ENCODE measurements at places on chromosomes 4 and X.

DNA sequence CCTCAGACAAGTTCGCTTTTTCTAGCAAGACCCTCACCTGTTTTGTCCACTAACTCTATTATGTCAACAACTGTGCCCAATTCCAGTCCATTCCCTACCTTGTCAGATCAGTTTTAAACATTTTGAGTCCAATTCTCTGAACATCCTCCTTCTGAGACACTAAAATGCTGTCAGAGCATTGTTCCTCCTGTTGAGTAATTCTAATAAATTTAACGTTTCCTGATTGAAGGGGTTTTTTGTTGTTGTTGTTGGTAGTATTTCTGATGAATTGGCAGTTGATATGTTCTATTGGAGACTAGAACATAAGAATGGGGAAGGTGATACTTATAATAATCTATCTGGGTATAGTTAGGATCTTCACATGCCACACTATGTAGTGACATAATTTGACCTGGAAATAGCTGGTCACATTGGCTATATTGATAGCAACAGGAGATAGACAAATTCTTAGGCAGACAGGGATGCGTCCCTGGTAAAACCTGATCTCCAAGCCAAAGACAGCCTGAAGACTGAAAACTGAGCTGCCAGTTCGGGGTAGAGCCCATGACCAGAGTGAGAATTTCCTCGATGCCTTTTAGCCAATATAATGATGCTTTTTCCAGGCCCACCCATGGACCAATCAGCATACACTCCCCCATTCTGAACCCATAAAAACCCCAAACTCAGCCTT is 12.4 kb upstream of the CXCL2 start:
- no peak for DNase-seq

GRCh38 chrX:72029483-72030411 is 102.0 kb downstream of the RTL5 start:
- DNase-seq = peak; percentile 74

GRCh38 chr4:89765966-89766365 is 71.0 kb downstream of the SNCA start:
- no peak for DNase-seq

- no peak for DNase-seq
Observed at GRCh38 chr4:177159600-177159999, 150.1 kb upstream of the NEIL3 start.

GRCh38 chr4:121181493-121181892 is 17.4 kb upstream of the TNIP3 start:
- DNase-seq = no peak

- DNase-seq = no peak
Observed at GRCh38 chr4:145679520-145679919, 426 bp upstream of the C4orf51 start.

DNA sequence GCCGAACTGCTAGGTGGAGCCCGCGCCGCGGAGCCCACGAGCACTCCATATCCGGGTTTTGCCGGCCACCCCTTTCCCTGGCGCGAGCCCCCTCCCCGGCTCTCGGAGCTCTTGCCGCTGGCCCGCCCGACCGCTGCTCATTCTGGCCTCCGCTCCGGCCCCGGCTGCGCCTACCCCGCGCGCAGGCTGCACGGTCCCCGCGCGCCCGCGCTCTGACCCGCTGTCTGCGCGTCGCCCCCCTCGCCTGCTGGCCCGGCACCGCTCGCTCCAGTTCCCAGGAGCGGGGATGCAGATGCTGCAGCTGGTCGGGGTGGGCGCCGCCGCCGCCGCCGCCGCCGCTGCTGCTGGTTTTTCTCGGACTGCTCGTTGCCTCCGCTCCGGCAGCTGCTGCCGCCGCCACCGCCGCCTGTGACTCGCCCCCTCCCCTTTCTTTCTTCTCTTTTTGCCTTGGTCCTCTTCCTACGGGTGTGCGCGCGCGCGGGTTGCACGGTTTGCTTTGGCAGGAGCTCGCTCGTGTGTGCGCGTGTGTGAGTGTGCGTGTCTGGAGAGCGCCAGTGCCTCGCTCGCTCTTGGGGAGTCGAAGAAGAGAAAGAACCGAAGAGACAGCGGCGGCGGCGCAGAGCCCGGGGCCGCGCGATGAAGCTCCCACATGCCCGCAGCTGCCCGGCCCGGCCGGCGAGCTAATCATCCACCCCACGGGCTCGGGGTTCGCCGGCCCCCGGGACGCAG is at the start of gene ADGRL3:
Gene ADGRL3 (plus strand): TSS at position 140 of the 729 bp plus-strand sequence.
- DNase-seq = no peak

DNA sequence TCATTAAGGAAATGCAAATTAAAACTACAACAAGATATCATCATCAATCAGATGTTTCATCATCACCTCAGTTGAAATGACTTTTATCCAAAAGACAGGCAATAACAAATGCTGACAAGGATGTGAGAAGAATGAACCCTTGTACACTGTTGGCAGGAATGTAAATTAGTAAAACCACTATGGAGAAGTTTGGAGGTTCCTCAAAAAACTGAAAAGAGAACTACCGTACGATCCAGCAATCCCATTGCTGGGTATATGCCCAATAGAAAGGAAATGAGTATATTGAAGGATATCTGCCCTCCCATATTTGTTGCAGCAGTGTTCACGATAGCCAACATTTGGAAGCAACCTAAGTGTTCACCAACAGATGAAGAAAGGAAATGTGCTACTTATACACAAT is 50.6 kb upstream of the STARD8 start:
- DNase-seq = no peak

GRCh38 chr4:151403656-151404055 is 5.3 kb upstream of the FHIP1A start:
- DNase-seq = no peak

DNA sequence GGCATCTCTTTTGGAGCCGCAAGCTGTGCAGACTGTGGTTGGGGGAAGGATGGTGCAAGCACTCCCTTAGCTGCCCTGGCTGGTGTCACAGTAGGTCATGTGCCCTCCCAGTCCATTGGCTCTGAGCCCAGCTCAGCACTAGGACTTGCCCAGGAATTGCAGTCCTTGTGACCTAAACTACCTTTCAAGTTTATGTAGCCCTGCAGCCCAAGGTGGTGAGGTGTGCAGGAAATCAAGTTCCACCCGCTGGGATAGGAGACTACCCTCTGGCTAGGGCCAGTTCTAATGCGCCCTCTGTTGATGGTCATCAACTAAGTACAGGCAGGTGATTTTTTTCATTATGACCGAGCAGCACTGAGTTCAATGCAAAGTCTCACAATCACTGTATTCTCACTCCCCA is 335.2 kb downstream of the UBE2NL start:
- DNase-seq = peak; percentile 54

- DNase-seq = no peak
Observed at GRCh38 chr4:184755278-184755677, 21.4 kb upstream of the CENPU start.

- DNase-seq = no peak
Observed at GRCh38 chrX:123217077-123217476, 33.0 kb downstream of the GRIA3 start.

- DNase-seq = peak; percentile 58
Observed at GRCh38 chrX:108312957-108313356, 125.3 kb downstream of the COL4A6 start.

GRCh38 chr4:177494791-177495190 is 52.6 kb upstream of the AGA start:
- no peak for DNase-seq

DNA sequence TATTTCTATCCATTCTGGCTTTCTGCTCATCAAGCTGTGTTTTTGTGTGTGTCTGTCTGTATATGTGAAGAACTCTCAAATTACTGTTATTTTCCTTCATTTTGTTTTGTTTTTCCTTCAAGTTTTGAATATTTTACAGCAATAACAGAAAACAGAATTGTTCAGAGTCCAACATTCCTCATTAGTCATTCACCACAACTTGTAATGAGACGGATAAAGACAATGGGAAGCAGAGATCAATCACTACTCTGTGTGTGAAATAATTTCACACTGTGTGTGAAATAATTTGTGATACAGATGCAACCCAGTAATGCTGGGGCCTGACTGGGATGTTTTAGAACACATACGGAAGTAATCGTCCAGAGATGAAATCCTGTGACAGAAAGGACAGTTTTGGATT is 55.2 kb downstream of the HPGD start:
- no peak for DNase-seq

DNA sequence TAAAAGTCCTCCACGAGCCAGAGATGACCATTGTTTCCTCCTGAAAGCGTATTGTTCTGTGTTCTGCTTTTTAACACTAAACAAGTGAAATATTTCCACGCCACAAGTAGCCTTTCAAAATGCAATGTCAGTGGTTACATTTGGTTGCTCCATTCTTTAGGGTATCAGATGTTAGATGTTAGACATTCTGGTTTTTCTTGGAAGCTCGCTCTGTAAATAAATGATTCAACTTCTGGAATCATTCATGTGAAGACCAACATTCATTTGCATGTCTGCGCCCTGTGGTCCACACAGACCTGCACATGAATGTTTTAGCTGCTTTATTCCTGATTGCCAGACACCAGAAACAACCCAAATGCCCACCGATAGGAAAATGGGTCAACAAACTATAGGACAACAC is 38.0 kb upstream of the HELT start:
- no peak for DNase-seq

- DNase-seq = no peak
Observed at GRCh38 chrX:27998666-27999065, 17.4 kb upstream of the DCAF8L1 start.

- DNase-seq = no peak
Observed at GRCh38 chrX:79556800-79557199, 189.7 kb upstream of the ITM2A start.

DNA sequence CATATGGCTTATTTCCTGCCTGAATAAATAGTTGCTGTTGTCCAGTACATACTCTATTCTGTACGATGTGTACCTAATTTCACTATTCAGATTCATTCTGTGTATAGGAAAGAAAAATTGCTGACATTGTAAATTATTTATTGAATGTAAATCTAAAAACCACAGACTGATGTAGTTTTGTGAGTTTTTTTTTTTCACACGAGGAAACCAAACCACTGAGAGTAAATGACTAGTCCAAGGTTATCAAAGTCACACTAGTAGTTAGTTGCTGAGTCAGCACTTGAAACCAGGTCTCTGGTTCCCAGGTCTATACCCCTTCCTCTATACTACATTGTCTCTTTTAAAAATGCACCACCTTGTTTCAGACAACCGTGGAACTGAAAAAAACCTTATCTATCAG is 298.3 kb upstream of the DIAPH2 start:
- no peak for DNase-seq

DNA sequence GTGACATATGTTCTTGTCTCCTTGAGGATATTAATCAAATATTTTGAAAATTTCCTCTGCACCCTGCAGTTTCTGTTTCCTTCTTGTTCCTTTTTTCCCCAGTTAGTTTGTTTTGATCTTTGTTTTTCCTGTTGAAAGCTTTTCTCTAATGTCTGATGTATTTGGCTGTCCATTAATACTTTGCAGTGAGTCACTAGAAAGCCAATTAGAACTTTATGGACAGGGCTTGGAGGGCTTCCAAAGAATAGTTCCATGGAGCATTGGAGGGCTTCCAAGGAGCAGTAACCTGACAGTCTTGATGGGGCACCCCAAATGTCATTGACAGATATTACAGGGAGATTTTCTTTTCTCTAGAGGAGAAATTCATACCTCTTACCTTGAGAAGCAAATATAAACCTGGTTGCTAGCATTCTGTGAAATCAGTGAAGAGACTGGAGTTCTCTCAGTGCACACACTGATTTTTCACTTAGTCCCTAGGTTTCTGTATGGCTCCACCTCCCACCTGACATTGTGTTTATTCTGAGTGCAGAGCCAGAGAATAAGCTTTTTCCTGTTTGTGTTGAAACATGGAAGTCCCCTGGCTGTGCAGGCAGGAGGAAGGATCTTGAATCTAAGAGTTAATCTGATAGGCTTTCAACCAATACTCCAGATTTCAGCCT is 26.5 kb downstream of the SPARCL1 start:
- no peak for DNase-seq

GRCh38 chr4:146018247-146018646 is 79.6 kb upstream of the ZNF827 start:
- no peak for DNase-seq

- no peak for DNase-seq
Observed at GRCh38 chr4:168942985-168943384, 67.1 kb downstream of the CBR4 start.

- no peak for DNase-seq
Observed at GRCh38 chrX:36683507-36683906, 324.7 kb upstream of the FAM47C start.

- no peak for DNase-seq
Observed at GRCh38 chrX:11867610-11868345, 109.7 kb downstream of the MSL3 start.

- no peak for DNase-seq
Observed at GRCh38 chrX:110087485-110088356, 84.8 kb downstream of the TMEM164 start.

GRCh38 chr4:130163701-130164100 is 1067.7 kb downstream of the C4orf33 start:
- no peak for DNase-seq

GRCh38 chr4:84865600-84865999 is 100.9 kb downstream of the WDFY3 start:
- DNase-seq = no peak

GRCh38 chr4:117700111-117700892 is 334.0 kb upstream of the NDST3 start:
- no peak for DNase-seq

- no peak for DNase-seq
Observed at GRCh38 chr4:87910795-87911194, 64.7 kb upstream of the SPP1 start.

DNA sequence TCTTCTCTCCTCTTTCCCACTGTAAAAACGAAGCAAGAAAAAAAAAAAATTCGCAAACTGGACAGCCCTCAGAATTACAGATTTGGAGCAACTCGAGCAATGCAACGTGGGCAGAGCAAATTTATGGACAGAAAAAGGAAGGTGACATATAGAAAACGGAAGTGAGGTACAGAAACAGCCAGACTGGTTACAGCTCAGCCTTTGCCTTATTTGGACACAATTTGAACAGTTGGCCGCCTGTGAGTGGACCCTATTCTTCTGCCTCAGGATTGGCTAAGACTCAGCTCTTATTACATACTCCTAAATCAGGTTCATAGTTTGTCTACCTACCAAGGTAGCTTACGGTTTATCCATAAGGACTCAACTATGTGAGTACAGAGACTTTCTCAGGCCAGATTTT is 98.8 kb downstream of the SOWAHB start:
- DNase-seq = no peak

DNA sequence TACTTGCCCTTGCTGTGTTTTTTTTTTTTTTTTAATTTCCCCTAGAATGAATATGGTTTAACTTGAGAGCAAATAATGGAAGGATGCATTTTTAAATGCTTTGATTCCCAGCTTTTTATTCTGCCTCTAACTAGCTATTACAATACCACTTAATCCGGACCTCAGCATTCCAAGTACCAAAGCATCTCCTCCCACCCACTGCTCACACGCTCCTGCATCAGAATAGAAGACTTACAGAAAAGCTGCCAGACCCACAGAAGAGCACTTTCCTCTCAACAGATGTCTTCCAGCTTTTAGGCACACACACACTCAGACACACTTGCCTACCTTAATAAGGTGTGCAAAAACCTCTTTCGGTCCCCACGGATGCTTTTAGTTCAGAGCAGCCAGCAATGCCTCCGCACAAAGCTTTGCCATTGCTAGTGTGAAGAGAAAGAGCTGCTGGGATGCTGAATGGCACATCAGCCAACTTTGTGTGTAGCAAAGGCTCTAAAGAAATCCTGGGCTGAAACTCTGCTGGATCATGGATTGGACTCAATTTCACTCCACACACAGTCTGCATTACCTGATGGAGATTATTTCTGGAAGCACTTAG is 1056.2 kb downstream of the DMD start:
- DNase-seq = no peak
